ENCODE measurements at places on chromosomes 5 and 9.
A peak's percentile ranks its signal among the peaks of the same experiment; 100 is the strongest.

GRCh38 chr5:91281401-91281800 is 101.7 kb downstream of the ARRDC3 start:
- DNase-seq, result no peak

DNA sequence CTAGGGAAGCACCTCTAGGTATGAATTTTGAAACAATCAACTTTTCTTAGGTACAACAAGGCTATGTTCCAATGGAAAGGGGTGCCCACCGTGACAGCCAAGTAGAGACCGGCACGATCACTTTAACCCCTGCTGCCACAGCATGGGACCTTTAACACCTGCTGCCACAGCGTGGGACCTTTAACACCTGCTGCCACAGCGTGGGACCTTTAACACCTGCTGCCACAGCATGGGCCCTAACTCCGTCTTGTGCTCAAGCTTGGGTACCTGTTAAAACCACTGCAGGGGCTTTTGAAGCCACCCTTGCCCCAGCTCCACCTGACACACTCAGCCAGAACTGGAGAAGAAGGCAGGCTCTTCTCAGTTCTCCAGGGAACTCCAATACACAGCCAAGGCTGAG is 18.2 kb upstream of the MXD3 start:
- DNase-seq, result no peak

DNA sequence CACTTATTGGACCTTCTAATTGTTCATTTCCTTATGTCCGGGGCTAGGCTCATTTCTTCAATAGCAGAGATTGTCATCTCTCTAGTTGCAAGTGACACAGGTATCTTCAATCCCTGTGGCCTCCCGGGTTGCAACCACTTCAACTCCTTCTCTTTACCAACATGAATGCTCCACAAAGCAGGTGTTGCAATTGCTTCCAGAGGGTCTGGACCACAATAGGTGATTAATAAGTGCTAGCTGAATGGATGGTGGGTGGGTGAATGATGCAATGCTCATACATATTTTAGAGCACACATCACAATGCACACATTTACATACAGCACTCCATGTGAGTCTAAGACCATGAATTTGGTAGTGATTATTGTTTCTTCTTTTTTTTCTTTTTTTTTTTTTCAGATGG is 2.6 kb downstream of the CEMIP2 start:
- no peak for DNase-seq

DNA sequence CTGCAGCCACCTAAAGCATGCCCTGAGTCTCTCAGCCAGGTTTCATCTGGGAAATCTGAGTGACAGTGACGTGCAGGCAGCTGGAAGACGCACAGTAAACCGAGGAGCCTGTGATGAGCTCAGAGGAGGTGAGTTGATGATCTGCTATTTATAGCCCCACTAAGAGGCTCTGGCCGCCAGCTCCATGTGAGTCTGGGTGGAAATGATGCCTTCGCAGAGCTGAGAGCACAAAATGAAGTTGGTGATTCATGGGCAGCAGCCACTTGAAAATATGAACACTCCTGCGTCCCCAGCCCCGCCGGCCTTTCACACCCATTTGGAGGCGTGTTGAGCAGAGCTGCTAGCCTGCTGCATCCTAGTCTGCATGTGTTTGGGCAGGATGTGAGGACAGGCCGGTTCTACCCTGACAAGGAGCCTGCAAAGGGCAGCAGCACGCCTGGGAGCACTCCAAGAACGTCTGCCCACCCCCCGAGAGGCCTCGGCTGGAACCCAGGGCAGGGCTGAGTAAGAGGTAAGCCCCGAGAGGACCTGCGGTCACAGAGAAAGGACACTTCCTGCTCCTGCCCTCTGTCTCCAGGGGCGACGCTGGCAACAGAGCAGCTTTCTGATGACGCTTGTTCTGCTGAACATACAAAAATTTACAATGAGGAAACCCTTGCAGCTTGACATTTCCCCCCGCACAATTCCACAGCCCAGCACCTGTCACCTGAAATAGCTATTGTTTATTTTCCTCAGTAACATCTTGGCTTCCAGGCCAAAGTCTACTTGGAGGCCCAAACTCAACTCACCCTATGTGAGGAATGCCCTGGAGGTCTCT is 25.1 kb upstream of the CDKN2AIPNL start:
- DNase-seq, result peak; percentile 5

GRCh38 chr5:139695178-139695573 is 47.0 kb downstream of the CXXC5 start:
- no peak for DNase-seq

DNA sequence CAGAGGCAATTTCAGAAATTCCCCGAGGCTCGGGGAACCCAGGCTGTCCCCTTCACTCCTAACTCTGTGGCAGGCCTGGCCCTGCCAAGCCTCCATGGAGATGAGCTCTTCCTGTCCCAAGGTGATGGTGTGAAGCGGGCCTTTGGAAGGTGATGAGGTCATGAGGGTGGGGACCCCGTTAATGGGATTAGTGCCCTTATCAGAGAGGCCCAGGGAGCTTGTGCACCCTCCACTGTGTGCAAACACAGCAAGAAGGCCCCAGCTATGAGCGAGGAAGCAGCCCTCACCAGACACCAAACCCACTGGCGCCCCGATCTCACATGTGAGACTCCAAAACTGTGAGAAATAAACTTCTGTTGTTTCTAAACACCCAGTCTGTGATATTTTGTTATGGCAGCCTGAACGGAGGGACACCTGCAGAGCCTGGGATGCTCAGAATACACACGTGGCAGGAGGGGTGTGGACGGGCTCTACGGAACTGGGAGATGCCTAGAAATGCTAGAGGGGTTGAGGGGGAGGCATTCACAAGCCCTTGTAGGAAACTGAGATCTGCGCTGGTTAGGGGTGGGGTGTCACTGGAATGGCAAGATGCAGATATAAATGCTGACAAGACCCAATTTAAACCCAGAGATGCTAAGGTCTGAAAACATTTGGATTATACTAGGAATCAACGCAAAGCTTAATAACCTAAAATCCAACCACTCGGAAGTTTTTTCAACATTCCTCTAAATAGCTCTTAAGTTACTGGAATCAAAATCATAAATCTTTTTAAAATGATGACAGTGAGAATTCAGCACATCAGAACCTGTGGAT is 46.9 kb downstream of the ADAMTS2 start:
- no peak for DNase-seq

DNA sequence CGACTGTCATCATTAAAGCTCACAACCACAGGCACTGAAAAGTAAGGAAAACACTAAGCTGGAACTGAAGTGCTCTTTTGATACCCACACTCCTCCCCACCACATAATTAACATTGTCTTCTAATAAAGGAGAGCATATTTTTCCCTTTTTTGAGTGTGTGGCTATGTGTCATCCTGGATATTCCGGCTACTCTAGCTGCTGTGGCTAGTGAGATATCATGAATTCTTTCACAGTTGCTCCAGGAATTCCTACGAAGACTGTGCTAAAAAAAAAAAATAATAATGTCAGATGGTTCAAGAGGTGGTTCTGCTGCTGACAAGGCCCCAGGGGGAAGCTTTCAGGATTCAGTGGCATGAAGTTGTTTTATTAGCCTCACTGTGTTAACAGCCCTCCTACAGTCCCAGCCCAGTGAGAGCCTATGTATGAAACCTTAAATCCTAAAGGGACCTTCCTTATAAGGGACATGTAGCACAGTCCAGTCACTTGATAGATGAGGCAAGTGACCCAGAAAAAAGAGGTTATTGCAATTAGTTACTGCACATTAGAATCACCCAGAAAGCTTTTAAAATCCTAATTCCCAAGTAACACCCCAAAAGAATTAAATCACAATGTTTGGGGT is 46.6 kb downstream of the TMEM252 start:
- no peak for DNase-seq

DNA sequence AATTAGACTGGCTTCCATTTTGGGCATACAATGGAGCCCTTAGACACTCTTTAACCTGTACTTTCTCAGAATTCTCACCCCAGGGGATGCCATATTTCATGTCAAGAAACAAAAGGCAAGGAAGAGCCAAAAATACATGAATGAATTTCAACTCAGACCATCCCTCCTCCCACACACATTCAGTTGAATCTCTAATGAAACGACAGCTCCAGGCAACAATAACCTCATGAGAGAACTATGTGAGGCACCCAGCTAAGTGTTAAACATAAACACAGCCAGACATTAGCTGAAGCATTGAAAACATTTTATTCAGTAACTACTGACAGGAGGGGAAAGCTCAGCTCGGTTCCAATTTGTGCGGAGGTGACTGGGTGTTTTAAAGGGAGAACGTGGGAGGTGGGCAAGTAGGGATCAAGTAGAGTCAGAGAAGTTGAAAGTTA is 1359.1 kb upstream of the CDH9 start:
- DNase-seq, result no peak

GRCh38 chr9:134492281-134492691 is 149.3 kb upstream of the COL5A1 start:
- no peak for DNase-seq

DNA sequence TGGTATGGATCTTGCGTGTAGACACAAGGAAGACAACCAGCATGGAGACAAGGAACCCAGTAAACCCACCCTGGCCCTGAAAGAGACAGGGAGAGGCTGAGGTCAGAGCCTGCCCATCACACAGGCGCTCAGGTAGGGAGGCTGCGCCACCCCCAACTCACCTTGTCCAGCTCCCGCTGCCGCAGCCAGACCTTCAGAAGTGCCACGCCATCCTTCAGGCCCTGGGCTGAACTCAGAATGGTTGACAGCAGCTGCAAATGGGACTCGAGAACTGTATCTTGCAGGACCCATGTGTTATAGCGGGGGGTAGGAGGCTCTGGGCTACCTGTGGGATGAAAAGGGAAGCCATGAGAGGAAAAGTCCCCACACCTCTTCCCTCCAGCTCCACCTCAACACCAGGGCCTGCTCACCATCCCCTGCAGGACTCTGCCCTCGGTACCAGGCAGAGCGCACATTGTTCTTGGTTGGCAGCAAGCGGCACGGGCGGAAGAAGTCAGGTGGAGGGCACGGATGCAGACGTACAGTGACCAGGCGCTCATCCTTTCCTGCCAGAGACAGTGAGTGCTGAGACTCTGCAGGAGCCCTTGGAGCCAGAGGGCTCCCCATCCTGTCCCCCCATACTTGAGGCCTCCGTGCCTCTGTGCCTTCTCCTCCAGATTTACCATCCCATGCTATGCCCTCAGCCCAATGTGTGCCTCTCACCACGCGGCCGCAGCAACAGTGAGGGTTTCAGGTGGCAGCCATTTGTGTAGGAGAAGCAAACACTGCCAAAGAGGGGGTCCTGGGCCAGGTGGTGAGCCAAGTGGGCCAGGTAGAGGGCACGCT is 4.7 kb downstream of the NOL6 start:
- no peak for DNase-seq

- DNase-seq, result no peak
Measured at GRCh38 chr5:143474616-143475015, 71.1 kb upstream of the NR3C1 start.

DNA sequence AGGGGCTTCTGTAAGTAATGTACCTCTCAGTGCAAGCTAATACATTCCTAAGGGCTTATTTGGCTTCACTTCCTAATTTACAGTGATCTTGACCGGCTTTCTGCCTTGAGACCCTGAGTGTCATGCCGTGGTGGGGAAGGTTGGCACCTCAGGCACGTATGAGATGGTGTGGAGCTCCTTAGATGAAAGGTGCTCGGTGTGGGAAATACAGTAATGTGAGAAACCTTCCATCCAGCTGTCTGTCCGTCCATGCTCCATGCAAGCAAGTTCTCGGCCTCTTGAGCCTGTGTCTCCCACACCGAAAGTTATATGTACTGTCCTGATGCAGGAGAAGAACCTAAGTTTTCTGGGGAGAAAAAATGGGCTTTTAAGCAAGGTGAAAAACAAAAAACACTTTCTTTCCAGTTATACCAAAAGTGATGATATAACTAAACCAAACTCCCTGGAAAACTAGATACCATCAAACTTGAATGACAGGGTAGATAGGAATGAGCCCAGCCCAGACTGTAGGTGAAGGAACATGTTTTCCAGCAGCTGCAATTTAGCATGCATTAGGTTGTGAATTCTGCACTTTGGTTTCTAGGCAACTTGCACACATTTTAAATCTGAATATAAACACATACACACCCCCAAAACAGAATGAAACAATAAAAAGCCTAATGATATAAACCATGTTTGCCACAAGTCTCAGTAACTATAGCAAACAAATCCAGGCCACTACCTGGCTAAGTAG is 279.6 kb downstream of the FANCC start:
- DNase-seq, result no peak

- no peak for DNase-seq
Measured at GRCh38 chr5:5306696-5307095, 115.8 kb upstream of the ICE1 start.

- DNase-seq, result no peak
Measured at GRCh38 chr9:93085676-93086075, 10.3 kb upstream of the CARD19 start.

DNA sequence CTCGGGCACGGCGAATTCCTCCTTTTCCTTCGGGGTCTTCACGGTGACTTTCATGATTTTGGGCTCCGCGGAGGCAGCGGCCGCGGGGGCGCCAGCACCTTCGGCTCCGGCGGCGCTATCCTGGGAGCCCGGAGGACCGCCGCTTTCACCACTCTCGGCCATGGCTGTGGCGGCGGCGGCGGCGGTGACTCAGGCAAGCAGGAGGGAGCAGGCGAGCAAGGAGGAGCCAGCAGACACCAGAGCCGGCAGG is 315 bp downstream of the UBQLN1 start:
- DNase-seq, result no peak

GRCh38 chr5:35487233-35488025 is 130.2 kb upstream of the SPEF2 start:
- DNase-seq, result no peak

DNA sequence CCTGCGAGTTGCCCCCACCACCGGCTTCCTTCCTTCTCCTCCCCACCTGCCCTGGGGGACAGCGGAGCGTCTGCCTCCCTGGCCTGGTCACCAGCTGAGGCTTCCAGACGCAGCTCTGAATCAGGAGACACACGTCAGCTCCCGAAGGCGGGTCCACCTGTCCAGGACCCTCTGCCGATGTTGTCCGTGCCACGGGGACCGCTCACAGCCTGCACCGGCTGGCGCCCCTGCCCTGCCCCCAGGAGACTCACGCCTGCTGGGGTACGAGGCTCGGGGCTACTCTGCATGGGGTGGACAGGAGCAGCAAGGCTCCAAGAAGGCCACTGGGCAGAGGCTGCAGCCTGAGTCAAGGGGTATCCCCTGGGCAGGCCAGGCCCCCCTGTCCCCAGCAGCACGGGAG is 1.9 kb upstream of the CCDC187 start:
- no peak for DNase-seq

GRCh38 chr5:15598294-15598902 is 98.4 kb downstream of the FBXL7 start:
- DNase-seq, result no peak

- no peak for DNase-seq
Measured at GRCh38 chr5:159156426-159157238, 52.7 kb downstream of the RNF145 start.
